ENCODE measurements at places on chromosomes 3 and 15.

GRCh38 chr3:108250626-108251025 lies 28.4 kb upstream of the IFT57 start:
- DNase-seq = no peak

GRCh38 chr15:37820380-37821128 lies 113.9 kb upstream of the TMCO5A start:
- no peak for DNase-seq

- no peak for DNase-seq
Measured at GRCh38 chr3:25376340-25376739, 51.7 kb upstream of the RARB start.

DNA sequence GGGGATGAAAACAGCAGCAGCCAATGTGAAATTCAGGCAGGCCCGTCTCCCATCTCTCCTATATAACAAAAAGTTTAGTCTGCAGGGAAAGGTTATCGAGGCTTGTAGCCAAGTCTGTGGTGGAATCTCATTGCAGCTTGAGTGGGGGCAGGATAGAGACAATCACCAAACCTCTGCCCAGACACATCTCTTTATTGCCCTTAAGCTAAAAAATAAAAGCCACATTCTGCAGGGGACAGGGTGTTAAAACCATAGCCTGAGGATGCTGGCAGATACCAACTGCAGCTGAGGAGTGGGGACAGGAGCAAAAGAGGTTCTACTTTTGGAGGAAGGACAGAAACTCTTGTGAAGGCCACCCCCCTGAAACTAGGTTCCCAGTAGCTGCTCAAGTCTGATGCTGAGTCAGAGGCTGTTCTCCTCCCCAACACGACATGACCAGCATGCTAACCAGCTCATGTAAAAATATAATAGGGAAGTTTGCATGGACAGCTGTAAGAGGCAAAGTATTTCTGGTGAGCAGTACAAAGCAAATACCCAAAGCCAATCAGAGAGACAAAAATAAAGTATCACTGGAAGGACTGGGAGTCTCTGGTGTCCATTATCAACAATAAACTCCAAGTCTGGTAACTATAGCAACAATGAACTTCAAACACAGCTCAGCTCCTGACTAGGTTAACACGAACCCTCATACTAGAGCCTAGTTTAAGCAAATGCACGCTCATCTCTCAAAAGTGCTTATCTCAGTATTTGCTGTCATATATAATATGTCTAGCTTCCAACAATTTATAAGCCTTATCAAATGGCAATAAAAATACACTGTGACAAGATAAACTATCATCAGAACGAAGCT lies 362.2 kb upstream of the SLCO3A1 start:
- DNase-seq = no peak

GRCh38 chr3:157160658-157161424 lies 894 bp upstream of the CCNL1 start:
- DNase-seq = no peak

DNA sequence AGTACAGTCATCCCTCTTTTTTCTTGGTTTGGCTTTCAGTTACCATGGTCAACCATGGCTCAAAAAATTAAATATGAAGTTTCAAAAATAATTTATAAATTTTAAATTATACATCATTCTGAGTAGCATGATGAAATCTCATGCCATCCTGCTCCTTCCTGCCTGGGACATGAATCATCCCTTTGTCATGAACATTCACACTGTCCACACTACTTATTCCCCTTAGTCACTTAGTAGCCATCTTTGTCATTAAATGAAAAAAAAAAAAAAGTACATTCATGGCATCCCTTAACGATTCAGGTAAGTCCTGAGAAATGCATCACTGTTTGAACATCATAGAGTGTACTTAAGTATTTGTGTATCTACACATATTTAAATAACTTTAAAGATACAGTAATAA lies 1046.3 kb downstream of the ROBO2 start:
- no peak for DNase-seq

GRCh38 chr15:72923289-72923688 lies 129.0 kb upstream of the NEO1 start:
- DNase-seq = no peak

DNA sequence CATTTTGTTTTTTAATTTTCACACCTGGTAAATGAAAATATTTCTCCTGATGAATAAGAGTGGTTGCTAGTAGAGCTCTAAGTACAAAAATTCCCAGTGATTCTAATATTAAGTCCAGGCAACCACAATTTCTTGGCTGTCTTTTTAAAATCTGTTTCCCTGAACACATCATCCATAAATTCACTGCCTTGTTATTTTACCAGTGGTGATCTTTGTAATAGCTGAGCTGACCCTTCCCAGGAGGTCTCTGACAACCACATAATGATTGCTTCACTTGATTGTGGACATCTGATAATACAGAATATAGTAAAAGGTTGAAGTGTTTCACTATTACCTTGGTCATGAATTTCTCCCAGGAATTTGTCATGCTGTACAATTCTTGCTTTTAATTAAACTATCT lies 13.9 kb upstream of the TOP2B start:
- DNase-seq = no peak

- no peak for DNase-seq
Measured at GRCh38 chr15:69093127-69093526, 67.3 kb upstream of the GLCE start.

DNA sequence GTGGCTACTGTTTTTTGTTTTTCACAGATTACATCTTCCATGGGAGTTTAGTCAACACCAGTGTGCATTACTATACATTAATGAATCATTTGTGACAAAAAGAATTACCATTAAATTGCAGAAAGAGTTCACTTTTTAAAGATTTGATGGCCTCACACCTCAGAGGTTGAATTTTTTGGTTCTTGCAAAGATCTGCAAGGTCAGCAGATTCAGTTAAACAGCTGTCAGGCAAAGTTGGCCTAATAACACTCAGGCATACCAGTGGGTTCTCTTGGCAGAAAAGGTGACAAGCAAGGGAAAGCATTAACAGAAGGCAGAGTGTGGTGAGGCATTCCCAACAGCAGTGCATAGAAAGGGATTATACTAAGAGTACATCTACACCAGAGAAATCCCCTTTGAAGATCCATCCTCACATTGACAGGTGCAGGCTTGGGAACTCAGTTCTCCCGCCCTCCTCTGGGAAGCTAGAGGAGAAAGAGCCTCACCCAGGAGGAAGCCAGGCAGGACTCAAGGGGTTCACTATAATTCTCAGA lies 24.3 kb upstream of the PTX3 start:
- no peak for DNase-seq

DNA sequence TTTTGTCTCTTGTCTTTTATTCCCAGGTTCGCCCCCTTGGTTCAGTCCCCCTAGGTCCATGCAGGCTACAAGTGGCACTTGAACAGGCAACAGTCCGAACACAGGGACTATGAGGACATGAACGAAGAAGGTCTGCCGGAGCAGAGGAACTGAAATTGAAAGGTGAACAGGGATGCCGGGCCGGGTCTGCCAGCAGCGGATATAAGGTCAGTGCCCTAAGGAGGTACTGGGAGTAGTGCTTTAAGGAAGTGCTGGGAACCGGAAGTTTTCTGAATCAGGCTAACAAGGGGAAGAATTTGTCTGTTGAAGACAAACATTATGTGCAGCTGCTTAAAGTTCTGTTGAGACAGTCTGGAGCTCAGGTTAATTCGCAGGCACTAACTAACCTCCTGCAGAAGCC lies 46.8 kb downstream of the LSM3 start:
- DNase-seq = no peak

DNA sequence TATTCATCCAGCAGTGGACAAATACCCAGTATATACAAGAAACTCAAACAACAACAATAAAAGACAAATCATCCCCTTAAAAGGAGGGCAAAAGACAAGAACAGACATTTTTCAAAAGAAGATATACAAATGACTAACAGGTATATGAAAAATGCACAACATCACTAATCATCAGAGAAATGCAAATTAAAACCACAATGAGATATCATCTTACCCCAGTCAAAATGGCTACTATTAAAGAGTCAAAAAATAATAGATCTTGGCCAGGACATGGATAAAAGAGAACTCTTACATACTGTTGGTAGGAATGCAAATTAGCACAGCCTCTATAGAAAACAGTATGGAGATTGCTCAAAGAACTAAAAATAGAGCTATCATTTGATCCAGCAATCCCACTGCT lies 16.9 kb downstream of the DHX36 start:
- no peak for DNase-seq

All from NCI-H446 treated with DMSO at 0.1 percent for 48 hours (cell line).